ENCODE measurements at places on chromosomes 5 and 9. TPM values are rescaled to one million over a fixed set of nuclear protein-coding genes. Genes with fewer than 3 reads are reported as not detected.

DNA sequence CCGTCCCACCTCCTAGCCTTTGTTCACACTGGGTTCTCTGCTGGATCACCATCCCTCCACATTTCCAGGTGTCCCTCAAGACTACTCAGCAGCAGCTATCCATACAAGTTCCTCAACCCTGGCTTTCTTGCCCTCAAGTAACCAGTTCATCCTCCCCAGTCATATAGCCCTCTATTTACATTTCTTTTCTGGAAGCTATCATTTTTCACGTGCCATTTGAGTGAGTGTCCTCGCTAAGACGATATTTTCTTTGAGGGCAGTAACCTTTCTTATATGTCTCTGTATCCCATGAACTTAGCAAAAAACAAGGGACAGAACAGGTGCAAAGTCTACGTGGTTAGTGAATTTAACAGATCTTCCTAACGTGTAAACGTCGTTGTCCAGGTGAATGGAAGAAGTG lies 29.6 kb upstream of the KCNMB1 start:
- DNase-seq = no peak

Gene C5orf58
- not detected for total RNA-seq

Gene HCN1
- not detected for total RNA-seq

- no peak for DNase-seq
Measured at GRCh38 chr9:120910643-120911042, 16.0 kb downstream of the TRAF1 start.

Gene CTXN3
- not detected for total RNA-seq

Gene RPL12
- total RNA-seq = 4,221 TPM

DNA sequence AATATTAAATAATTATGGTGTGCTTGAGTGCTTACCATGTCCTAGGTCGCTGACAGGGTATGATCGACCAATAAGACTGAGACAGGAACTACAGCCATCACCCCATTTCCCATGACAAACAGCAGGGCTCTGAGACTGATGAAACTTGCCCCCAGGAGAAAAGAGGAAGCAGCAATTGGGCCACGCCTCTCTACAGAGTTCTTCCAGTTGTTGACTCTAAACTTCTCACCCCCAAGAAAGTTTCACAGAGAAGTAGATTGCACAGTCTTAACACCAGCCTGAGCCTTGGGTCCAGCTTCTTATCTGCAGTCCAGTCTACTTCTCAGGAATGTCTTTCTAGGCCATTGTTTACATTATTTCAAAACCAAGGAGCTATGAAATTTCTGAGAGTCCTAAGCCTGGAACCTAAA lies 182.2 kb upstream of the ANKRD55 start:
- peak; percentile 40 for DNase-seq

DNA sequence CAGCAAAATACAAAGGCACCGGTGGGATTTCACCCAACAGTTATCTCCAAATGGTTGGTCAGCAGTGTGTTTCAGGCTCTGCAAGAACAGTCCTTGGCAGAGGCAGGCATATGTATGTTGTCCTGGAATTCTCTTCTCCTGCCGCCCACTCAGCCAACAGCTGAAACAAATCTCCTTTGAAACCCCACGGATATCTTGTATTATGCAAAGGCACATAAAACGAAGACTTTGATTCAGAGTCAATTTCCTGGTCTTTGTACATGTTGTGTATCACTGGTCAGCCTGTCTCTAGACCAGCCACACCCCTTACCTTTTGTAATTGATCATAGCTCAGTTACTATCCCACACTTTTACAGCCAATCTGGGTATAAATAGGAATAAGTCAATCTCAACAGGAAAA lies 29.2 kb downstream of the FREM1 start:
- no peak for DNase-seq

Gene CDK9
- total RNA-seq = 23.1 TPM

Gene FBXL7
- 3.9 TPM for total RNA-seq

GRCh38 chr9:71904076-71904475 lies 6.9 kb downstream of the ABHD17B start:
- no peak for DNase-seq

Measured in NCI-H460 (cell line).